ELR (cell line): ENCODE measurements at places on chromosomes 5 and 9.
A peak's percentile ranks its signal among the peaks of the same experiment; 100 is the strongest.

- peak; percentile 57 for DNase-seq
These were observed 41.9 kb upstream of the TEX48 start for GRCh38 chr9:114723931-114724330.

- no peak for DNase-seq
These were observed 125.8 kb upstream of the SHB start for GRCh38 chr9:38194870-38195269.

DNA sequence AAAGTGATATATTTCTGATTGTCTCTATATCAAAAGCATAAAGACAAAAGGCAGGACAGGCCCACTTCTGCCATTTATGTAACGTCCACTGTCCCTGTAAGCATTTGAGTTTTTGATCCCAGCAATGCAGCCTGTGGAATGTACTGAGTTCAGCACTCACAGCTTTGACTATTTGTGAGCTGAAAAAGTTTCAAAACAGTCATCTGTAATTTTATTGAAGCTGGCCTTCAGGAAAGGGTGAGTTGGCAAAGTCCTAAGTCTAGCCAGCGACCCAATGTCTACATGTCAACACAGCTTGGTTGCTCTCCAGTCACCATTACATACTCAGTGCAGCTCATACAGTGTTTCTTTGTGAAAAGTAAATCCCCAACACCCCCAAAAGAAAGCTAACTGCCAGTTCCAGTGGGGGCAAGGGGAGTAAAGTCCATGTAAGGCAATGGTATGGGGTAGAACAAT, 9.7 kb downstream of the LIFR start:
- DNase-seq: no peak

GRCh38 chr5:71969460-71969859, 137.8 kb upstream of the MAP1B start:
- DNase-seq: no peak

GRCh38 chr5:173663352-173664153, 47.1 kb upstream of the BOD1 start:
- no peak for DNase-seq

- DNase-seq: no peak
These were observed 110.2 kb downstream of the DAPK1 start for GRCh38 chr9:87607859-87608258.

GRCh38 chr5:132854301-132854700, 12.0 kb downstream of the GDF9 start:
- peak; percentile 35 for DNase-seq
